ENCODE measurements at places on chromosomes 11 and 22. TPM values are rescaled to one million over a fixed set of nuclear protein-coding genes. Genes with fewer than 3 reads are reported as not detected.
A peak's percentile ranks its signal among the peaks of the same experiment; 100 is the strongest.

Gene TRPC6
- 4.1 TPM for total RNA-seq

Gene SYT13
- total RNA-seq = 4.8 TPM

Gene THAP12
- total RNA-seq = 31.9 TPM

Gene NEFH
- 149 TPM for total RNA-seq

Gene C22orf23
- total RNA-seq = not detected

Gene SLC15A3
- total RNA-seq = 19.4 TPM

Gene ZFTA
- 32.7 TPM for total RNA-seq

Gene SEZ6L
- 0.45 TPM for total RNA-seq

Gene MS4A7
- total RNA-seq = 7.6 TPM

DNA sequence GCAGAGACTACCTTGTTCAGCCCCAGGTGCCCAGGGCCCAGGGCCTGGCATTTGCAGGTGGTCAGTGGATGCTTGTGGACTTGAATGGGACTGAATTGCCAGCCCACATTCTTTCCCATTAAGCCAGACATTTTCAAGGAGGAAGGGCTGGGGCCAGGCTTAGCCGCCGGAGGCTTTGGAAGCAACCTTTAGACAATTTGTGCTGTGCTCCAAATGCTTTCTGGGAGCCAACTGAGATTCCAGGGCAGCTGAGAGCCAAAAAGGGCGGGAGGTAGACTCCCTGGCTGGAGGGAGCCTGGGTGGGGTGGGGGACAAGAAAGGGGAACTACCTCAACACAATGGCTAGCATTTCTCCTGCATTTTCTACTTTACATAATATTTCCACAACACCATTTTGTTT is 54.8 kb upstream of the TIMP3 start:
- H3K4me3 ChIP-seq = no peak overlapping the region
- H3K36me3 ChIP-seq = no peaks in the 10 kb centered on the region
- H3K27ac ChIP-seq = peak overlapping the region; percentile 5
- H3K4me1 ChIP-seq = no peaks in the 10 kb centered on the region

GRCh38 chr11:2940147-2940920 is 11.1 kb upstream of the PHLDA2 start:
- no peaks in the 10 kb centered on the region for H3K4me1 ChIP-seq
- no peak for DNase-seq
- H3K27ac ChIP-seq = no peak overlapping the region
- no peaks in the 10 kb centered on the region for H3K27me3 ChIP-seq

- peak overlapping the region; percentile 86 for H3K27ac ChIP-seq
- H3K4me1 ChIP-seq = peaks cover 21% of the 10 kb centered on the region
- DNase-seq = peak; percentile 84
- H3K27me3 ChIP-seq = no peaks in the 10 kb centered on the region
- H3K36me3 ChIP-seq = no peaks in the 10 kb centered on the region
Measured at GRCh38 chr11:114259124-114259526, 37.1 kb upstream of the NNMT start.

DNA sequence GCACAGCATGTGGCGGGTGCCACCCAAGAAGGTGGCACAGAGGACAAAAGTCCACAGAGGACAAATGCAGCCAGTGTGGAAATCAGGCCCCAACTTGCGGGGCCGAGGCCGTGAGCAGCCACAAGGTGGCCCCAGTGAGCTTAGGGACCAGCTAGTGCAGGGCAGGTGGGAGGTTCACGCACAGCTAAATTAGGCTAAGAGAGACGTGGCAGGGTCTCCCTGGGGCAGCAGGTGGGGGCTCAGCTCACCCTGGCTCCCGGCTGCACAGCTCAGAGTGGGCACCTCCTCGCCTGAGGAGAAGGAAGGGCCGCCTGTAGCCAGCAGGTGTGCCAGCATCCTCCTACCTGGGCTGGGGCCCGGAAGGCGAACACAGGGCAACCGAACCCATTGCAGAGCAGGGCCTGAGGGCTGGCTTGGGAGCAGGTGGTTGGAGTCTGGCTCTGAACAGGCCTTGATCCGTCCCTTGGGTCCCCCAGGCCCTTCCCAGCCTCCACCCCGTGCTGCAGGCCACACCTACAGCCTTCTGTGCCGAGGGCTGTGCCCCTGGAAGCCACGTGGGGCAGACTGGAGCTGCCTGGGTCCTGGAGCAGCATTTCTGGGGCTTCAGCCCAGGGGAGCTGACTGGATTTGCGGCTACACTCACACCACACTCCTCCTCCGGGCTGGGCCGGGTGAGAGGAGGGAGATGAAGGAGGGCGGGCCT is 26.1 kb upstream of the CELSR1 start:
- H3K27me3 ChIP-seq = no peaks in the 10 kb centered on the region
- H3K4me3 ChIP-seq = no peak overlapping the region
- H3K36me3 ChIP-seq = no peaks in the 10 kb centered on the region
- DNase-seq = peak; percentile 61
- no peak overlapping the region for H3K27ac ChIP-seq
- H3K4me1 ChIP-seq = no peaks in the 10 kb centered on the region

DNA sequence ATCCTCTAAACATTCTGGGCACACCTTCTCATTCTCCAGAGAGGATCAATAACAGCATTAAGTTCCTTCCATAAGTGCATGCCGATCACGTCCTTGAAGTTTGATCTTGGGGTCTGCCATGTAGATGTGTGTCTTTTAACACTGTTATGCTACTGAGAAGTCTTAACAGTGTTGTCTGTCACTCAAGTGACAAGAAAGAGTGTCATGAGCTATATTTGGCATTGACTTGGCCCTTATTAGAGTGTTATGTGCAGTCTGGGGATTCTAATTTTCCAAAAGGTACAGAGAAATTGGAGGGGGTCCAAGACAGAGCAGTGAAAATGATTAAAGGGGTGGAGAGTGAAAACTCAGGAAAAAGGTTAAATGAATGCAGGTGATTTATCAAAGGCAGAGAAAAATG is 107.1 kb upstream of the OPCML start:
- no peaks in the 10 kb centered on the region for H3K4me1 ChIP-seq
- no peaks in the 10 kb centered on the region for H3K36me3 ChIP-seq
- H3K4me3 ChIP-seq = no peak overlapping the region
- H3K27me3 ChIP-seq = no peaks in the 10 kb centered on the region

- no peak overlapping the region for H3K4me3 ChIP-seq
- H3K4me1 ChIP-seq = no peaks in the 10 kb centered on the region
- H3K27me3 ChIP-seq = no peaks in the 10 kb centered on the region
- no peak for DNase-seq
Measured at GRCh38 chr11:123547180-123547579, 107.2 kb downstream of the SCN3B start.

DNA sequence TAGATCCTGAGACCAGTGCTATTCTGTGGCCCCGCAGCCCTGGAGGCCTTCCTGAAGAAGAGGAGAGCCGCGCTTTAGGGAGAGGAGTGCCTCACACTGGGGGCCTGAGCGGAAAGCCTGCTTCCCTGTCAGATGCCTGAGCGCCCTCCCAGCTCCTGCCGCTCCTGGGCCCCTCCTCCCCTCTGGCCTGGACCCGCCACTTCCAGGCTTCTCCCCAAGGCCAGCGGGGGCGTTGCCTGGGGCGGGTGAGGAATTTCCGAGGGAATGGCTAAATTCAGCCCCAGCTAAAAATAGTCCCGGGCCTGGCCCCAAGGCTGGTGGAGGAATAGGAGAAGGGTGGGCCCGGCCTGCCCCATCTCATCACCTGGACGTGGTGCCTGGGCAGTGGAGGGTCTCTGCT is 15.4 kb downstream of the ARHGEF17 start:
- no peak overlapping the region for H3K4me3 ChIP-seq
- H3K27me3 ChIP-seq = no peaks in the 10 kb centered on the region
- peaks cover 15% of the 10 kb centered on the region for H3K4me1 ChIP-seq
- peak overlapping the region; percentile 85 for H3K27ac ChIP-seq
- no peaks in the 10 kb centered on the region for H3K36me3 ChIP-seq

- H3K4me1 ChIP-seq = no peaks in the 10 kb centered on the region
- no peak overlapping the region for H3K27ac ChIP-seq
- DNase-seq = no peak
- H3K27me3 ChIP-seq = no peaks in the 10 kb centered on the region
- H3K36me3 ChIP-seq = no peaks in the 10 kb centered on the region
Measured at GRCh38 chr11:70607561-70607960, 209.2 kb downstream of the CTTN start.

- no peak overlapping the region for H3K4me3 ChIP-seq
- DNase-seq = no peak
- no peak overlapping the region for H3K27ac ChIP-seq
- H3K4me1 ChIP-seq = no peaks in the 10 kb centered on the region
- H3K36me3 ChIP-seq = no peaks in the 10 kb centered on the region
- no peaks in the 10 kb centered on the region for H3K27me3 ChIP-seq
Measured at GRCh38 chr22:40235308-40235707, 57.6 kb downstream of the TNRC6B start.

DNA sequence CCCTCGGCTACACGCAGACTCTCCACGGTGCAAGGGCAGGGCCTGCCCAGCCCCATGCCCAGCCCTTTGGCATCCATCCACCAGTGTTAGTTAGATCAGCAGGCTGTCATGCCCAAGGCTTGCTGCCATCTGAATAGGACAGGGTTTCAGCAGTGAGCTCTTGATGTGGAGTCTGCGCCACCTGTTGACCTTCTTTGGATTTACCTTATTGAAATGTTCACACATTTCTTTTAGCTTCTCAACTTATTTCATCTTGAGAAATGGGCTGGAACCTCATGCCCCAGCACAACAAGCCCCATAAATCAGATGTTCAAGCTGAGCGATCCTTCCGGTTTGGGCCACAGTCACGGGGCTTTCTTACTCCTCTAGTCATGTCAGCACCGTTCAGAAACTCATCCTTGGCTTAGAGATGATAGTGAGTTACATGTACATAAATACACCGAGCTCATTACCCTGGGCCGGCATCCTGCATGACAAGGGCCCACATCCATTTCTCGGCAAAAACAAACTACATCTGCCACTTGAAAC is 61.7 kb downstream of the PARVB start:
- no peaks in the 10 kb centered on the region for H3K36me3 ChIP-seq
- H3K4me3 ChIP-seq = no peak overlapping the region
- DNase-seq = peak; percentile 74

DNA sequence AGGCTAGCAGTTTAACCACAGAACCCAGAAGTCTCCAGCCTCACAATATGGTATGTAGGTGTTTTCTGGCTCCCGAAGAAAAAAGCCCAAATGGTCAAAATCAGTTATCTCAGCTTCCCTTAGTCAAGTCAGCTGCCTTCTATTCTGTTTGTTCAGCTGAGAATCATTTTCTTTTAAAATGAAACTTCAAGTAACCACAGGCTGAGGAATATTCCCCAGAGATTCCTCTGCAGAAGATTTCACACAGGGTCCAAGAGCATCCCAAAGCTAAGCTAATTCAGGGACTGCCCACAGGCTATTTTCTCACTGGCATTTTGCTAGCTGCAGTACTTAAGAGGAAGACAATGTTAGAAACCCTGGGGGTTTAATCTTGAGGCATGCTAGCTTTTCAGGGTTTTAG is 977.0 kb upstream of the CHORDC1 start:
- no peak for DNase-seq
- no peaks in the 10 kb centered on the region for H3K4me1 ChIP-seq
- H3K4me3 ChIP-seq = no peak overlapping the region
- H3K27ac ChIP-seq = no peak overlapping the region

DNA sequence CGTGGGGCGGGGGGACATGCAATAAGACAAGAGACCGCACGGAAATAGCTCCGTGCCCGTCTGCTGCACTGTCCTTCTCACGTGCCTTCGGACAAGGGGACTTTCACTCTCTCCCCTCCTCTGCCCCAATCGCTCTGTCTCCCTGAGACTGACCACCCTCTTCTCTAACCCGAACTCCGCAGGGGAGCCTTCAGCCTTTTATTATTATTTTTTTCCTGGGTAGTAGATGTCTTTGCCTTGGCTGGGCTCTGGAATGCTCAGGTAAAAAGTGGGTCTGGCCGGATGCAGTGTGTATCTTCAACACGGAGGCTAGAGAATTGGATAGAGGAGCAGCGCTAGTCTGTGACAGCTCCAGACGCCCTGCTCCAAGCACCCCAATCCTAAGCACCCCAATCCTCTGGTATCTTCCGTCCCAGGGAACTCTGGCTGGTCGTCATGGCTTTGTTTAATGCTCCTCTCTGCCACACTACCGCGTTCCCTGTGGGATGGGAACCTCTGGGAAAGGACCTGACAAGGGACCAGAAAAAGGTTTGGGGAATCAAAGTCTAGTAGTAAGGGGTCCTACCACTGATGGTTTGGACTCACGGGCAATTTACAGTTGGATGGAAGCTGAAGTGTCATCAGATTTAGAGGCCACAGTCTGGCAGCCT is 25.1 kb upstream of the ROBO3 start:
- H3K4me3 ChIP-seq = peak overlapping the region; percentile 17
- H3K4me1 ChIP-seq = peaks cover 8% of the 10 kb centered on the region
- no peak overlapping the region for H3K27ac ChIP-seq
- no peaks in the 10 kb centered on the region for H3K36me3 ChIP-seq

DNA sequence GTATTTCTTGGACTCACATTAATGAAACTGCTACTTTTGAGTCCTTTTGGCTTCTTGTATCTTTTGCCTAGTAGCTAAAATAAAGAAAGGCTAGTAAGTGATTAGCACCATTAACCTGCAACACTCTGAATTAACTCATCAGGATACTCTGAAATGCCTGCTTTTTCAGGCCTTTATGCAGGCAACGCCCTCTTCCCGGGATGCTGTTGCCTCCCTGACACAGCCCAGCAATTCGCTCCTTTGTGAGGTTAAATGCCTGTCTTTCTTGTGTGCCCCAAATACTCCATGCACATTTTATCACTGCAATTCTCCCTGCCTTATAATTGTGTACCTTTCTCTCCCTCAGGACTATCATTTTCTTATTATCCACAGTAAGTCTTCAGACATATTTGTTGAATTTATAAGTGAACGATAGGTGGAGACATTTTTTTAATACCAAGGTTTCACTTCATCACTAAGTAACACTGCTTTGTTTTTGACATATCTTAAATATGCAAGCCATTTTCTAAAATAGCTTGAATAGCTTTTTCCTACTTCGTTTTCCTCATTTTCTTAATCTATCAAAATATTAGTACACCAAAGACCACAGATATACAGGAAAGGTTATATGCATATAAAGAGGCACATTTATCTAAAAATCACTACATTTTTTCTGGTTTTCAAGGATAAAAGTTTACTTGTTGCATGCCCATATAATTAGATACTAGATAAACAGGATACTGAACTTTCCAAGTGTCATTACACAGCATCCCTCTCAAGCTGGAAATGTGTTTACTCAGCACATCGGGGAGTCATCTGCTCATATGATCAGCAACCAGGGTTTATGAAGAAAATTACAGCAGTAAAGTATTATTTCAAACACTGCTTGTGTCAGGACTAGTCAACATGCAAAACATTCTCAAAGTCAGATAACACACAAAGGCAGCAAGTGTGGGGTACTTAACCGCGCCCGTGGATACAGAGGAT is 48.5 kb upstream of the DDI1 start:
- no peak overlapping the region for H3K4me3 ChIP-seq
- no peak for DNase-seq
- no peaks in the 10 kb centered on the region for H3K36me3 ChIP-seq
- no peaks in the 10 kb centered on the region for H3K27me3 ChIP-seq
- no peaks in the 10 kb centered on the region for H3K4me1 ChIP-seq

GRCh38 chr22:24497841-24498258 is 2.7 kb downstream of the UPB1 start:
- no peak overlapping the region for H3K4me3 ChIP-seq
- H3K36me3 ChIP-seq = no peaks in the 10 kb centered on the region
- H3K4me1 ChIP-seq = no peaks in the 10 kb centered on the region
- no peaks in the 10 kb centered on the region for H3K27me3 ChIP-seq

DNA sequence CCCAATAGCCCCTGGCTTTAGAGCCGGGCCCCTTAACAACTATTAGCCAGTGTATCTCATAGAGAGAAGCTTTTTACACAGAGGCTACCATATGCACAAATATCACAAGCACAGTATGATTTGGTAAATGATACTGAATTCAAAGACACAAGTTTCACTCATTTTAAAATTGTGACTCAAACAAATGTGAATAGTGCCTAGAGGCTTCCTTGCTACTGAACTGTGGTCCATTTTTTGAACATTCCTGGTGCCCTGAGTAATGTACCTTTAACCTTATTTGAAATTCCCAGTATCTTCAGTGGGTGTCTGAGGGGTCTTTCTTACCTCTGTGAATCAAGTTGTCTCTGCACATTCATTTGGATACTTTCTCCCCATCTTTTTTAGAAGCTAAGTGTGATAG is 156.2 kb downstream of the MAML2 start:
- H3K27ac ChIP-seq = no peak overlapping the region
- H3K27me3 ChIP-seq = no peaks in the 10 kb centered on the region
- no peak for DNase-seq
- H3K4me1 ChIP-seq = no peaks in the 10 kb centered on the region

All from prostate gland (tissue), 2 donors.